ENCODE measurements at places on chromosomes 12 and 14.

- DNase-seq = no peak
Measured at GRCh38 chr14:73695997-73696396, 18.2 kb downstream of the PNMA1 start.

GRCh38 chr12:114670291-114670980 is 13.5 kb downstream of the TBX3 start:
- DNase-seq = no peak

- no peak for DNase-seq
Measured at GRCh38 chr14:91424813-91425530, 7.4 kb upstream of the CCDC88C start.

- DNase-seq = no peak
Measured at GRCh38 chr12:88035907-88036289, 6.7 kb upstream of the C12orf50 start.

DNA sequence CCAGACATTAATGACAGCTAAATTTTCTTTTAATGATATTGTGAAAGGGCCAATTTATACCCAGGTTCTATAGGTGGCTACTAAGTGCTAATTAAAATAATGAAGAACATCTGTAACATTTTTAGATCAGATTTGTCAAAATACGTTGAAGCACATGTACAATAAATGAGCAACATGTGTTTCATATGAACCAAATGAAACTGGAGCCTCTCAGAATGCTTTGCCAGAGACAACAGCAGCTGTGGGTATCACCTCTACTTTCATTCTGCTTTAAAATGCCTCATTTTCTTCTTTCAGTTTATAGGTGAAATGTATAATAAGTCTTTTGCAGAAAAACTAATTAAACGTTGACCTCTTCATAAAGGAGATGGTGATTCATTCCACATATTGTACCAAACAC is 26.1 kb upstream of the MYF6 start:
- DNase-seq = no peak

GRCh38 chr14:77301103-77301502 is 19.6 kb downstream of the POMT2 start:
- DNase-seq = no peak

DNA sequence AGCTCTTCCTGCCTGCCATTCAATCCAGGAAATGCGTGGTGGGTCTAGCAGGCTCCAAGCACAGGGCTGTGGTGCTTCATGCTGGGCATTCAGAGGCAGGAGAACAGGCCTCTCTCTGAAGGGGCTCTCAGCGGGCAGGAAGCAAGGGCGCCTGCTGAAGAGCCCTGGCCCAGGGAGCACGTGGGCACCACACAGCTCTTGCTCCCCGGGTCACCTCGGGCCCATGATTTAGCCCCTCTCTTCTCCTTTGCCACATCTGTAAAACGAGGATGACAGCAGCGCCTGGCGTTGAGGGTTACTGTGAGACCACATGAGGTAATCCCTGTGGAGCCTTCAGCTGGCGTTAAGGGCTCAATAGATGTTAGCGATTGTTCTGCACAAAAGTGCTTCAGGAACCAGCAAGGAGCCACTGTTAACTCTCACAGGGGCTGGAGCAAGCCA is 37.6 kb upstream of the SPTLC2 start:
- peak; percentile 87 for DNase-seq

DNA sequence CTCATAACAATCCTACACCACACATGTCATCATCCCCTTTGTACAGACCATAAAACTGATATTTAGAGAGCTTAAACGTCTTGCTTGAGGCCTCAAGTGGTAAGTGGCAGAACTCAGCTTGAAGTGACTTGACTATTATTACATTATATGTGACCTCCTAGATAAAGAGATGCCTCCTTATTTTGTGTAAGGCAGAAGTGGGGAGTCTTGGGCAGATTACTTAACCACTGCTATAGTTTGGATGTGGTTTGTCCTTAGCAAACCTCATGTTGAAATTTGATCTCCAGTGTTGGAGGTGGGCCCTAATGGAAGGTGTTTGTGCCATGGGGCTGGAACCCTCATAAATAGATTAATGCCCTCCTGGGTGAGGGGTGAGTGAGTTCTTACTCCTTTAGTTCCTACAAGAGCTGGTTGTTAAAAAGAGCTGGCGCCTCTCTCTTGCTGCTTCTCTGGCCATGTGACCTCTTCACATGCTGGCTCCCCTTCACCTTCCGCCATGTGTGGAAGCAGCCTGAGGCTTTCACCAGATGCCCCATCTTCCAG is 37.4 kb downstream of the RCOR1 start:
- DNase-seq = no peak

DNA sequence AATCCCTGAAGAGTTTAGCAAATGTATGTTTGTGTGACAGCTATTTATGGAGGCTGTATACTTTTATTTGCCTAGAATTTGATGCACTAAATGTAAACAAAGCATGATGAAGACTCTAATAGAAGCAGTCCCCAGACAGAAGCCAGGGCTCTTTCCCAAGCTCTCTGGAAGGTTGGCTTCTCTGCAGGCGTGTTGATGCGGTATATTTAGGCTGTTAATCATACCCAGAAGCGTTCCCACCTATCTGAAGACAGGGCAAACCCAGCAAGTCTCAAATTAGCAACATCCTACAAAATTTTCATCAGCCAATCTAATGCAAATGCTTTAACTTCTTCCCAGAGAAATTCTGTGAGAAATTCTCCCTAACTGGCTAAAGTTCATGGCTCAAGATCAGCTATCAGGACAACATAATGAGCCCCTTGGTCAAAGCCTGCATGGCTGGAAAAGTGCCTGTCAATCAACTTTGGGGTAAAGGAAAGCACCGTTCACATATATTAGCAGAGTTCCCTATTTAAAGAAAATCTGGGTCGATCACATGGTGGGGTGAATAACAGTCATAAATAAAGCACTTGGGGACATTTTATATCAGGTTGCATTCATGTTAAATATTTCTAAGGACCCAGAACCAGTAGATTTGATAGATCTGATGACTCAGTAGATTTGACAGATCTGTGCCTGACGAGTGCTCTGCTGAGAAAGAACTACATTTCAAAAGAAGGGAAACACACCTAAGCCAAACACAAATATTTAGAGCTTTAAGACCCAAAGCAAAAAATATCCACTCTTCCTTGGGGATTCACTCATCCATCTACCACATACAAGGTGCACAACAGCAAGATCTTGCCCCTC is 46.6 kb downstream of the KSR2 start:
- no peak for DNase-seq

- DNase-seq = no peak
Measured at GRCh38 chr12:106311139-106311538, 8.6 kb downstream of the TCP11L2 start.

- DNase-seq = no peak
Measured at GRCh38 chr14:104773505-104774452, 20.8 kb downstream of the SIVA1 start.

DNA sequence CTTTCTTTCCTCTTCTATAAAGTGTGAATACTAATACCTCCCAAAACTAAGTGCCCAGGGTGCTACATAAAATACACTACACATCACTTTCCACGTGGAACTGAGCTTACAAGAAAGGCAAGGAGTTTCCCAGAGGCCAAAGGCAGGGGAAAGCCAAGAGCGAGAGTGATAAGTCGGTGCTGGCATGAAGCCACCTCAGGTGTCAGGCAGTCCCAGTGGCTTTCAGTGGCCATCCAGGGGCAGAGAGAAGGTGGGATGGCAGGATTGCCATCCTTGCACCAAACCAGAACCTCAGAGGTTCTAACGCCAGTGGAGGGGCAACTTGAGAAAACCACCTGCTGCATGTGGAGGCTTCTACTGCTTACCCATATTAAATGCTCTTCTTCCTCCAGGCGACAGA is 79.7 kb upstream of the DIO3 start:
- DNase-seq = no peak

DNA sequence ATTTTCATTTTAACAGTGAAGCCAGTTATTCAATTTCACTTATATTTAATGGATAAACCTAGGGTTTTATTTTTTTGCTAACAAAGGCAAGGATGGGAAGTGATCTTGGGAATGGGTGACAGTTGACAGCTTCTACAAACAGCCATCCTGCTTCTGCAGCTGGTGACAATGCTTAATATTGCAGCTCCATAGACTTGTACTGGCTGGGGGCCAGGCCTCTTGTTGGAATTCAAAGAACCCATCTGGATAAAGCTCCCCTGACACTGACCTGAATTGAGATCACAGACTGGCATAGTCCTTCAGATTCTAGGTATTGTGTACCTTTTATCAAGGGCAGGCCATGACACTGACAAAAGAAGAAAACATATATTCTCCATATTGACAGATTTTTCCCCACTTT is 664.6 kb upstream of the FOXG1 start:
- peak; percentile 60 for DNase-seq

GRCh38 chr14:67524634-67524963 is 8.5 kb upstream of the PLEKHH1 start:
- DNase-seq = no peak

GRCh38 chr12:15706010-15706676 is 83.0 kb downstream of the EPS8 start:
- no peak for DNase-seq

GRCh38 chr14:65044596-65044959 is 57.7 kb downstream of the MAX start:
- no peak for DNase-seq

DNA sequence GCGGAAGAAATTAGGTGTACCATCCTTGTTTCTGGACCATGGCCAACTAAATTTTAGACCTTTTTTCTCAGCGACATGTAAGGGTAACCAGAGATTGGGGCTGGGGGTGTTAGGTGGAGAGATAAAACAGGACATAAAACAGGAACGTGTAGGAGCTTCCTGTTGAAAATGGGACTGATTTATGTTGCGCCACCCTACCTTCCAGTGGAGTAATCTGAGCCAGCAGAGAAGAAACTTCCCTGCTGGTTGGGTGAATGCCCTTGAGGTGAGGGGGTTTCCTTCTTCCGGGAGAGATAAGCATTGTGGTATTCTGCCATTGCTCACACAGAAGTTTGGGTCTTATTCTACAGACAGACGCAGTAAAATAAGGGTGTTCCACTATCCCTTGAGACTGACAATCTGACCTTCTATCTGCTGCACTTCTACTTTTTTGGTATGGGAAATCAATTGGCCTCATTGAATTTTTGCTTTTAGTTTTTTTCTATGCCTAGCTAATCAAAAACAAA is 417.6 kb downstream of the PCNX1 start:
- DNase-seq = no peak

GRCh38 chr12:110279566-110280375 is 1.3 kb upstream of the ATP2A2 start:
- no peak for DNase-seq

GRCh38 chr12:131928711-131929580 is at the start of gene PUS1:
Gene PUS1 (plus strand): TSS chr12:131929276. CDS start chr12:131929723, 447 bp downstream.
- DNase-seq = peak; percentile 75

DNA sequence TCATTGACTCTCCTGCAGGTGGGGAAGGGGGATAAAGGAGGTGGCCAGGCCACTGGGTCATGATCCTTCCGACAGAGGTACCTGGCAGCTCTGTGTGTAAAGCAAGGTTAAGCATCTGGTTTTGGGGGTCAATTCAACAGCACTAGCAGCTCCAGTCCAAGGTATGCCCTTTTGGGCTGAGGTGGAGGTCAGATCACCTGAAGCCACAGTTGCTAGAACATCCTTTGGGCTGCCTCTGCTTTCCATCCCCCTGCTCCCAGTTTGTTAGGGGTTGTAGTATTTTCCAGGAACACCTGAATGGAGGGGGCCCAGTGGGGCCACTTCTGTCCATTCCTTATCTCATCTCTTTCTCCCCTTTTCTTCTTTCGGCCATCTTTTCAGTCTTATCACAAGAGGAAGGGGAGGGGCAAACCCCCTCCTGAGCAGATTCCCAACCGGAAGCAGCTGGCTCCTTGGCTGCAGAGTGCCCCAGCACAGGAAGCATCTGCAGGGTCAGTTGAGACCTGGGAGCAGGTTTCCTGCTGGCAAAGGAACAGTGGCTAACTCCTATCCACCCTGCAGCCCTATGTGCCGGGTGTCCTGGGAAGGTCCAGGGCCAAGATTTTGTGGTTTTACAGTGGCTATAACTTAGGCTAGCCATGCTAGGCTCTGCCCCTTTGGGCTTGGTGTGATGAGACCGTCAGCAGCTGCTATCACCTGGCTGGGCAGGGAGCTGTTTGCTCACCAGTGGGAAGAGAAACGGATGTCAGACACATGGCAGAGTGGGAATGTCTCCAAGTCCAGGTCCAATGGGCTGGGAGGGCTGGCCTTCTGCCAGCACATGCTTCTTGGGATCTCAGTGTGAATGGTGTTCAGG is 40.2 kb downstream of the SH2B3 start:
- DNase-seq = no peak

DNA sequence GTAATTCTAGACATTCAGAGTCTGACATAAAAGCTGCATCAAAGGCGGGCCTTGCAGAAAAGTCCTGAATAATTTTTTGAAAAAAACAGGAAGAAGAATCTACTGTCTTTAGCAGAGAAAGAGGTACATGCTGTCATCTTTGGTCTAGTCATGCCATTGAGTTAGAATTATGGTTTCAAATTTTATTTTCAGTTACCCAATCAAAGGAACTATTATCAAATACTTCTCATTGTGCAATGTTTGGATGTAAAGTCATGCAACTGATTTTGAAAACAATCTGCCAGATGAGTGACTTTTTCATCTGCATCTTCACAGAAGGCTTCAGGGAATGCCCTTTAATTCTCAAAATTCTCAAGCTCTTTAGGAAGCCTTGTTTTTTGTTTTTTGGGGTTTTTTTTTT is 803.5 kb downstream of the FLRT2 start:
- no peak for DNase-seq

- DNase-seq = no peak
Measured at GRCh38 chr12:69354172-69354555, 5.4 kb upstream of the YEATS4 start.

- no peak for DNase-seq
Measured at GRCh38 chr12:119440803-119441360, 106.4 kb downstream of the CCDC60 start.

DNA sequence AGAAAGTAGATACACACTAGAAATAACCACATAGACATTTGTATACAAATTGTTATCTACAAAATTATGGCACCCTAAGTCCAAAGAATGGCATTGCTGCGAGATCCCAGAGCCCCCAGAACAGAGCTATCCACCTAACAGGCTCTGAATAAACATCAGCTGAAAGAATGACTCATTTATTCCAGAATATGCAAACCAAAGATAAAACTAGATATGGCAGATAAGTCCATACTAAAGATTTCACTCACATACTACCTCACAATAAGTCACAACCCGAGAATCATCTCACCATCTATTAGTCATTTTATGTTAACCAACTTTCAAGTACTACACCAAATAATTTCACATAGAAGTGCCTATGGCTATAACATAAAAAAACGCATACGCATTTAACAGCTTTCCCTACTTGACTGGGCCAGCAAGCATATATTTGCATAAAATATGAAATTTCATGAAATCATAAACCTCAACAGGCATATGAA is 5.6 kb downstream of the CNIH1 start:
- DNase-seq = no peak

Measured in NCI-H187 treated with DMSO at 0.1 percent for 48 hours (cell line).